KBM-7 (cell line): ENCODE measurements at places on chromosomes 7 and 10.

DNA sequence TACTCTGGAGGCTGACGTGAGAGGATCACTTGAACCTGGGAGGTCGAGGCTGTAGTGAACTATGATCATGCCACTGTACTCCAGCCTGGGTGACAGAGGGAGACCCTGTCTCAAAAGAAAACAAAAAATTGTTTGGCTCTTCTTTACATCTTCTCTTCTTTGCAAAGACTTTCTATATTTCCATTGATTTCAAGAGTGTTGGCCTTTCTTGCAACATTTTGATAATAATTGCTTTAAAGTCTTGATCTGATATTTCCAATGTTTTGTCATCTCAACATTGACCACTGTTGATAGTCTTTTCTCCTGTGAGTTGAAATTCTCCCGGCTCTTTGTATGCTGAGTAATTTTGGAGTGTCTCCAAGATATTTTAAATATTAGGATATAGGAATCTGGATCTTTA is 17.8 kb upstream of the CLDN4 start:
- no peak for DNase-seq

DNA sequence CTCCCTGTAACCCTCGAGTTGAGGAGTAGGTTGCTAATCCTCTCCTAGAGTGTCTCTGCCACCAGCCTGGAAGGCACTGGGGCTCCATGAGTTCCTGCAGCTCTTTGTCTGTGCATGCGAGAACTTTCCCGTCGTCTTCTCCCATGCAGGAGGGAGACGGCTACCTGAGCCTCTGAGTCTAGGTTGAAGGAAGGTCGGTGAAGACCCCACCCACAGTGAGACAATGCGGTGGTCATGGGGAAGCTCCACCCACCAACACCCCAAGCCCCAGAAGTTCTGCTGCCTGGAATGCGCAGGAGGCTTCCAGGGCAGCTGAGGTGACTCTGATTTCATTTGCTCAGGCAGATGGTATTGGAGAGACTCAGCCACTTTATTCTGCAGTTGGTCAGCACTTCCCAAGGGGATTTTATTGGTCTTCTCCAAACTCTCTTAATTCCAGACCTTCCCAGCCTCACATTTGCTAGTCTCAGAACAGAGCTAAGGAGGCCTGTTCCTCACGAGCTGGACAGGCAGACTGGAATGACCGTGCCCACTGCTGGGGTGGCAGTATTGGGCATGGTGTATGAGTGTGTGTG is 36.5 kb downstream of the PTPRE start:
- DNase-seq = no peak

- no peak for DNase-seq
Measured at GRCh38 chr7:134789967-134790685, 10.7 kb downstream of the CALD1 start.

- DNase-seq = no peak
Measured at GRCh38 chr7:107609811-107610261, 29.8 kb downstream of the BCAP29 start.

- no peak for DNase-seq
Measured at GRCh38 chr7:54847921-54848320, 88.9 kb upstream of the SEC61G start.

DNA sequence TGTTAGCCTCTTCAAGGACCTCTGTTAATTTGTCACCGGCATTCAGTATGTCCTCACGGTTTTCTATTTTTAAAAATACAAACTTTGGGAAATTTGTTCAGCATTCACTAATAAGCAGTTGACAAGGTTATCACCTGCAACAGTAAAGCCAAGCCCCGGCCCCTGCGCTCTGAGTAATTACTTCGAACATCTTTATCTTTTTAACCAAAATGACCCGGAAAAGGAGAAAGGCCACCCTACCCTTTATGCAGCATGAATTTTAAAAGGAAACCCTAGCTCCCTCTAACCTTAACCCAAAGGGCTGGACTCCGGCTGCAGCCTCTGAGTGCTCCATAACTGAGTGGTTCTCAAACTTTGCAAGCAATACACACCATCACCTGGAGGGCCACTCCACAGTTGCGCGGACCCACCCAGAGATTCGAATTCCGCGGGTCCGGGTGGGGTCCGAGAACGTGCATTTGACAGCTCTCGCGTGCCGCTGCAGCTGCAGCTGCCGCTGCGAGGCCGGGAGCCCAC is 940 bp downstream of the NSMCE4A start:
- DNase-seq = no peak

DNA sequence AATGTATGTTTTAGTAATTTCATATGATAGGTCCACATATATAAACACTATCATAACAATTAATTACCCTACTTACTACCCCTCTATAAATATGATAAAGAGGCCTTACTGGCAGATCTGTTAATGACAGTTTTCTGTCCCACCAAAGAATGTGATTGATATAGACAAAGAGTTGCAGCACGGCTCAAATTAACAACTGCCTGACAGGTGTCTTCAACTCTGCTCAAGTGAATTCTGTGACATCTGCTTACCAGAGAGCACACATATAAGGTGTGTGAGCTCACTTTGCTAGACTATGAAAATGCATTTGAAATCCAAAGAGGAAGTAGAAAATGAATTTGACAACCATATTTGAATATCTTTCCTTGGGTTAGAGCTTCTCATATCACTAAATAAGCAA is 36.6 kb downstream of the CACNA2D1 start:
- no peak for DNase-seq

GRCh38 chr7:75850235-75850634 is 28.6 kb upstream of the RHBDD2 start:
- DNase-seq = peak; percentile 73

DNA sequence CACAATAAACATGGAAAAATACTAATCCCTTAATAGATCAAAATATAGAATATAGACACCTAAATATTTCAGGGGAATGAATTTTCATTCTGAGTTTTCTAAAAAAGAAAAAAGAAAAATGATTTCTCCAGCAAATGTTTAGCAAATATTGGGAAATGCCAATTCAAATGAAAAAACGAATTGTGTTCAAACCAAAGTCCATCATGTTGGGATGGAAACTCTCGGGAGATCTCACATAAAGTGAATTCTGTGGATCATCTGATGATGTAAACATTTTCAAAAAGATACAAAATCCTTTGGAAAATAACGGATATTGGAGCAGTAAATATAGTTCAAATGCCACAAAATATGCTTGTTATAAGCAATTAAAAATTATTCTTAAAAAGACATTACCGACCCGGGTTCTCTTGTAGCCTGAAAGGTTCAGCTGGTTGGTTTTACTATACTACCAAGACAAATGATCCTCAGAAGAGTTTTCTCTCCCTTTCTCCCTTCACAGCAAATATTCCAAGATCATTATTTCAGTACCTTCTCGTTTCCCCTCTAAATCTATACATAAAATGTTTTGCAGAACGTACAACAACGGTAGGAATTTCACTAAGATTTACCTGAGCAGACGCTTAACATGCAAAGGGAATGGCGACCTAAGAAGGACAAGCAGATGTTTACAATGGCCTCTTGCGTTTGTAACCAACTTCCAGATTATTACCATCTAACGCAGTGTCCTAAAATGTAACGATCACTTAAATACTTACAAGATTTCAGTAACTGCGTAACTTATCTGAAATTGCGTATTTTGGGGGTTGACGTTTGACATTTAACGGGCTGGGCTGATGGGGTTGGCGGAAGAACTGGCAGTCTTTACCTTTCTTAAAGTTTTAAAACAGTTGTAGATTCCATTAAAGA is 2.5 kb downstream of the HOXA13 start:
- no peak for DNase-seq

DNA sequence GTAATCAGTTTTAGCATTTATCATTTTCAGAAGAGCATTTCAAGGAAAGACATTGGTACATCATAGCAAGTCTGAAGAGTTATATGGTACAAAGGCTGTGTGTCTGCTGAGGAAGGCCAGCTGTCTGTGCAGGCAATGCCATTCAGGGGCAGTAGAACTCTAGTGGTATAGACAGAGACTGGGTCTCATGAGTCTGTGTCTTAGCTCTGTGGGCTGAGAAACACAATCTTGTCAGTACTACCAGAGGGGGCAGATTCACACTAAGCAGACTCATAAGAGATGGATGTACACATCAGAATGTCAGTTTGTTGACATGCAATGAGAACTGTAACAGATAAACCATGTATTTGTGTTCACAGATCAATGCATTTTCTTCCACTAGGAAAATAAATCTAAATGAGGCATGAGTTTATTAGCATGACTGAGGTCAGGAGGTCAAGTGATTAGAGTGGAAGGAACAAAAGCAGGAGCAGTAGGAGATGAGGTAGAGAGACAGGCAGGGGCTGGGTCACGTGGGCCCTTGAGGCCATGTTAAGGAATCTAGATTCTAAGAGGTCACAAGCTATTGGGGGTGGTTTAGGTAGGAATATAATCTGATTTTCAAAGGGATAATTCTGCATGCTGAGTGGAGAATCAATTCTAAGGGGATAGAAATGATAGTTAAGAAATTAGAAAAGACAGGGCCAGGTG is 7.5 kb upstream of the GGCT start:
- DNase-seq = no peak

- DNase-seq = peak; percentile 9
Measured at GRCh38 chr7:122412883-122413282, 108.3 kb upstream of the FEZF1 start.

GRCh38 chr10:116691635-116692034 is 50.7 kb downstream of the HSPA12A start:
- DNase-seq = no peak

GRCh38 chr10:14507176-14507575 is 176.5 kb upstream of the FRMD4A start:
- peak; percentile 49 for DNase-seq

GRCh38 chr7:113202284-113202683 is 83.9 kb upstream of the SMIM30 start:
- DNase-seq = no peak

GRCh38 chr7:78703391-78703790 is 750.1 kb downstream of the MAGI2 start:
- DNase-seq = no peak

- no peak for DNase-seq
Measured at GRCh38 chr7:154584352-154585252, 418.3 kb downstream of the PAXIP1 start.

- DNase-seq = no peak
Measured at GRCh38 chr10:81096558-81096957, 558.9 kb downstream of the SH2D4B start.

DNA sequence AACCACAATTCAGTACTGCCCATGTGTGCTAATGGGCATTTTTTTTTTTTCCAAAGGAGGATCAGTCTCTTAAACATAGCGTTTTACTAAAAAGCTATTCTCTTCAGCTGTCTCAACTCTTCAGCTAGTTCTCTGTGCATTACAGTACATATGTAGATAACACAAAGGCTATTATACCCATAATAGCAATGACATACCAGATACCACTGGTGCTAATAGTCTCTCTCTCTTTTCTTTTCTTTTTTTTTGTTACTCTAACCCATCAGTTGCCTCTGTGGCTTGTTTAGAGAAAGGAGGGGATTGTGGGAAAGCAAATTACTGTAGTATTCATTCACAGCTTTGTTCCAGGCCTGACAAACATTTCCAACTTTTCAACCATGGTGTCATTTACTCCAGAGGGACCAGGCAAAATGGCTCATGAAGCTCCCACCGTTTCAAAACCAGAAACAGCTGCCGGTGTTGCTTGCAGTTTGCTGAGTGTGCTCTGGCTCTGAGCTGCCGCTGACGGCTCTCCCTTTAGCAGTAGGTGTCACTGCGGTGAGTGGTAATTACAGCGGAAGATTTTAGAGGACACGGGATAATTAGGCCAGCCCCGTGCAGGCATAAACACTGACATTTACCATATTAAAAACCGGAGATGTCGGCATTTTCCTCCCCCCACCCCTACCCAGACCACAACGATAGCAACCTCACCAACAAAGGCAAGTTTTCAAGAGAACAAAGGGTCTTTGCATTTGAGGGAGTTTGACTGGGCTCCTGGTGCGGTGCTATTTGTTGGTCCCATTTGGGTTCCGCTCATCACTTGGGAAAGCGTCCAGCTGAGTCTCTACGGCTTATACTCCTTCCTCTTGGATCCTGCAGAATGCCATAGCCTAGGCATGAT is 1005.5 kb downstream of the KCNMA1 start:
- no peak for DNase-seq

- no peak for DNase-seq
Measured at GRCh38 chr7:134795231-134795630, 15.8 kb downstream of the CALD1 start.

GRCh38 chr10:29522061-29522855 is 112.5 kb downstream of the SVIL start:
- DNase-seq = no peak

DNA sequence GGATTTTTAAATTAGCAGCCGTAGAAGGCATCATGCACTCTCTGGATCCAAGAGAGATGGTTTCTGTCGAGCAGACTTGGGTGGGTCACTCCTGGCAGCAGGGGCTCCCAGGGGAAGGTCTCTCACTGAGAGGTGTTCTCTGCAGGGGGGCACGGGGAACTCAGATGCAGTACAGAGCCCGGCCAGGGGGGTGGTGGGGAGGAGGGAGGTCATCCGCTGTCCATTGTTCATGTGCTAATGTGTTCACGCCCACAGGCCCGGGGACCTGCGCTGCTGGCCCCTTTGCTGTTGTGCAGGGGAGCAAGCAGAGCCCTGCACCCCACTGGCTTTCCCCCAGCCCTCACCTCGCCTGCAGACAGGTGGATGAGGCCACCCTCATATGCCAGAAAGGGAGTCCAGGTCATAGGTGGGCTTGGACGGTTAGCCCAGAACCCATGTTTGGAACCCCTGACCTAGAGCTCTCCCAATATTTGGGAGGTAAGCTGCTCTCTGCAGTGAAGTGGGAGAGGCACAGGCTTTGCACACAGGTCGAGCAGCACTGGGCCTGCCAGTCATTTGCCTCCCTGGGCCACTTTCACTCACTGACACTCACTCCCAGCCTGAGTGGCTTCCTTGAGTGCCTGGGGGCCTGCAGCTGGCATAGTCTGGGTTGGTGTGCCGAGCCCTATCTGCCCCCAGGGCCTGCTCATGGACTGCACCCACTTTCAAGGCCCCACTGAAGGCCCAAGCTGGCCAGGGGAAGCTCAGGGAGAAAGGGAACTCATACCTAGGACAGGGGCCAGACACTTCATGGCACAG is 12.6 kb upstream of the TBRG4 start:
- no peak for DNase-seq

GRCh38 chr10:130105724-130106123 is 4.9 kb downstream of the C10orf143 start:
- DNase-seq = no peak

GRCh38 chr10:119395280-119396007 is 147.1 kb downstream of the RGS10 start:
- peak; percentile 69 for DNase-seq

DNA sequence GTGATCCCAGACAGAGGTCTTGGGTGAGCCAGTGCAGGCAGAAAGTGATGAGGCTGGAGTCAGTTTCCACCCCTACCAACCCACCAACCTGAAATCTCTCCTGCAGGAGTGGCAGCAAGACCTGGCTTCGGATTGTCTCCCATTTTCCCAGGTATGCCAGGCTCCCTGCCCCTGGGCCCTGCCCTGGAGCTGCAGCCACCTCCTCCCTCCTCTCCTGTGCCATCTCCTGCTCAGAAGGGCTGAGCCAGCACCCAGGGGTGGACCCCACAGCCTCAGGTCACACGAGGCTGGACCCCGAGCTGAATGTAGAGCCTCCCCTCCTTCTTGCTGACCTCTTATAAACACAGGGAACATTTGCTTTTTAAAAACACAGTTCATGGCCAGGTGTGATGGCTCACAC is 17.0 kb upstream of the LIMK1 start:
- DNase-seq = no peak
